Activated naive CD8-positive, alpha-beta T cell treated with anti-CD3 and anti-CD28 coated beads for 36 hours (primary cell): ENCODE measurements at places on chromosomes 4 and X. TPM values are rescaled to one million over a fixed set of nuclear protein-coding genes. Genes with fewer than 3 reads are reported as not detected.

DNA sequence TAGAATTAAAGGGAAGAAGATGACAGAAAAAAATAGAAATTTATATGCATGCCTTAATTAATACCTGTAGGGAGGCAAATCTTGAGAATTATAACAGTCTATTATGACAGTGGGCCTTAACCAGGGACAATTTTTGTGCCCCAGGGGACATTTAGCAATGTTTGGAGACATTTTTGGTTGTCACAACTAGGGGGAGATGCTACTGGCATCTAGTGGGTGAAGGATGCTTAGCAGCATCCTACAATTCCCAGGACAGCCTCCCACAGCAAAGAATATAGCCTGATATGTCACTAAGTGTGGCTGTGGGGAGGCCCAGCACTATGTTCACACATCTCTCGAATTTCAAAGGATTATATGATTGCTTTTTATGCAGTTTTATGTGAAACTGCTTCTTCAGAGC is 10.5 kb downstream of the GPR82 start:
- DNase-seq: no peak

- DNase-seq: no peak
These were observed 23.1 kb upstream of the NAP1L5 start for GRCh38 chr4:88720451-88721428.

The CYLC1 gene
- not detected for total RNA-seq

- DNase-seq: no peak
These were observed 2.7 kb downstream of the HS3ST1 start for GRCh38 chr4:11426003-11426402.
